Activated CD4-positive, alpha-beta T cell treated with anti-CD3 and anti-CD28 coated beads, Interleukin-2, amount 10 ng/mL, durations not matched to agents 7 days and 5 days (primary cell): ENCODE measurements at places on chromosomes 7 and 10.

DNA sequence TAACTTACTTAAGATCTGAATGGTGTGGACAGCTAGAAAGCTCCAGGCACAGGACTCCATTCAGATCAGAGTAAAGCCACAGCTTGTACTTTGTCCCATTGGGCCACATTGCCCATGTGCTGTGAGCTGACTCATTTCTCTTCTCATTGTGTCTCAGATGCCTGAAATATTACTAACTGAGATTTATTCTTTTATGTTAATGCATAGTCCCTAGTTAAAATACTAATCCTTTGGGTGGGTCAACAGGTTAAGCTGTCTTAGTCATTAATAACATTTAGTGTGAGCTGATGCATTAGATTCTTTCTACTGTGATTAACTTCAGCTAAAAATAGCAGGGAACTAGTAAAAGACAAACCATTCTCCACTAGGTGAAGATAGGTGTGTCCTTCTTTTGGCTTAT, 104.7 kb upstream of the ARMC3 start:
- DNase-seq, result no peak

DNA sequence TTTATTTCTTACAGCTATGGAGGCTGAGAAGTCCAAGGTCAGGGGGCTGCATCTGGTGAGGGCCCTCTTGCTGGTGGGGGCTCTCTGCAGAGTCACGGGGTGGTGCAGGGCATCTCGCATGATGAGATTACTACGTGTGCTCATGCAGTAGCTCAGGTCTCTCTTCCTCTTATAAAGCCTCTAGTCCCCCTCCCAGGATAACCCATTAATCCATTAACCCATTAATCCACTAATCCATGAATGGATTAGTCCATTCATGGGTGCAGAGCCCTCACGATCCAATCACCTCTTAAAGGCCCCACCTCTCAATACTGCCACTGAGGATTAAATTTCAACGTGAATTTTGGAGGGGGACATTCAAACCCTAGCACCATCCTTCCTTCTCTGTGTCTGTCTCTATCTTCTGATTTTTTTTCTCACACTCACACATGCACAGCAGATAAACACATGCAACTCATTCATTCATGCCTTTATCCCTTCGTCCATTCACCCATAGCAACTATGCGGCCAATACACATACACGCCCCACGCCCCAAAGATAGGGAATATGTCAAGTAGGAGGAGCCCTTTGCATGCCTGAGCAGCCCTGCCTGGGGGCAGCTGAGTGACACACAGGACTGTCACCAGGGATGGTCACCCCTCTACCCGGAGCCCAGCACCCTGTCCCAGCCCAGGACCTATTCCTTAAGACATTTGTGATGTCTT, 86.5 kb downstream of the C10orf105 start:
- DNase-seq, result no peak

DNA sequence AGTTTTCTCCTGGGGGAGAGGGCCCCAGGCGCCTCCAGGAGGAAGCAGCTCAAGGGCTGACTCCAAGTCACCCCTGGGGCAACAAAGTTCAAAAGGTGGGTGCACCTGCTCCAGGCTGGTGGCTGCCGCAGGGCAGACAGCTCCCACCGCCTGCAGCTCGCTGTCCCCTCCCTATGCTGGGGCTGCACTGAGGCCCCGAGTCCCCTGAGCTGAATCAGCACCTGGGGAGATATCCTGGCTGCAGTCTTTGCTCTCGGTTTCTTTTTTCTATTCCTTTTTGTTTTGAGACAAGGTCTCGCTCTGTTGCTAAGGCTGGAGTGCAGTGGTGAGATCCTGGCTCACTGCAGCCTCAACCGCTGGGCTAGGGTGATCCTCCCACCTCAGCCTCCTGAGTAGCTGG, 183.4 kb downstream of the DNAJB6 start:
- no peak for DNase-seq

DNA sequence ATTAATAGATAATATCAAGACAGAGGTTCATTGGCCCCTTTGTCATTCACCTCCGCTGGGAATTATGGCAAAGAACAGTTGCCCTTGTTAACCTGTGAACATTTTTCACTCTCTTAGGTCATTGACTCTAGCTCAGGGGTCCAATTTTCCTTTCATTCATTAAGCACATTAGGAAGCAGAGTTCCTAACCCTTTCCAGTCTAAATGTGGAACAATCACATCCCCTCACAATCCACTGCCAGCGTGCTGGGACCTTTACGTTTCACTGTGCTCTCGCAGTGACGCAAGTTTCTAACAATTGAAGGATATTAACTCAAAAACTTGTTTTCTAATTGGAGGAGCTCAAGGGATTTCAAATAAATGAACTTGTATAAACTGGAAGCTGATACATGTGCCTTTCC, 79.3 kb upstream of the MEOX2 start:
- no peak for DNase-seq

DNA sequence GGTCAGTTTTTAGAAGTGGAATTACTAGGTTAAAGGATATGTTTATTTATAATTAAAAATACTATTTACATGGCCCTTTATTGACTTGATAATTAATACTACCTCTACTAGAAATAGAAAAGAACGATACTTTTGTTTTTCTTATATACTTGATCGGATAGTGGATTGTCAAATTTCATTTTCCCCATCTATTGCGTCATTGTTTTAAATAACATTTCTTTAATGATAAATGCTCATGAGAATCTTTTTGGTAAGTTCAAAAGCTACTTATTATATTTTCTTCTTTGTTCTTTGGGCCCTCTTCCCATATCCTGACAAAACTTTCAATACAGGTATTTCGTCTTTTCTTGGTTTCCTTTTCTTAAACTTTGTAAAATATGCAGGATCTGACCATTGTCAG, 392.4 kb downstream of the PHF14 start:
- DNase-seq, result no peak

DNA sequence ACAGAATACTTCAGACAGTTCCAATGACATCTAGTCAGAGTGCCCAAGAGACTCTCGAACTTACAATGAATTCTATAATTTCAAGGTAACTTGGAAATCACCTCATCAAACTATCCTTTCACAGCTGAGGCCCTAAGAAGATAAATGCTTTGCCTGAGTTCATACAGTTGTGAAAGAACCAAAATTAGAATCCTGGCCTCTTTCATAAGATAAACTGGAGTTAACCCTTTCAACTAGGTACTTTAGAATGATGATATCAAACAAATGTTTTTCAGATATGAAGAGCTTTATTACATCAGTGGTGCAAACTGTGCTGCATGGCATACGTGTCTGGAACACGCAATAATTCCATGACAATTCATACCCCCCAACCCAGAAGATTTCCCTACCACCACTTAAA, 17.9 kb downstream of the DOCK4 start:
- DNase-seq, result no peak

DNA sequence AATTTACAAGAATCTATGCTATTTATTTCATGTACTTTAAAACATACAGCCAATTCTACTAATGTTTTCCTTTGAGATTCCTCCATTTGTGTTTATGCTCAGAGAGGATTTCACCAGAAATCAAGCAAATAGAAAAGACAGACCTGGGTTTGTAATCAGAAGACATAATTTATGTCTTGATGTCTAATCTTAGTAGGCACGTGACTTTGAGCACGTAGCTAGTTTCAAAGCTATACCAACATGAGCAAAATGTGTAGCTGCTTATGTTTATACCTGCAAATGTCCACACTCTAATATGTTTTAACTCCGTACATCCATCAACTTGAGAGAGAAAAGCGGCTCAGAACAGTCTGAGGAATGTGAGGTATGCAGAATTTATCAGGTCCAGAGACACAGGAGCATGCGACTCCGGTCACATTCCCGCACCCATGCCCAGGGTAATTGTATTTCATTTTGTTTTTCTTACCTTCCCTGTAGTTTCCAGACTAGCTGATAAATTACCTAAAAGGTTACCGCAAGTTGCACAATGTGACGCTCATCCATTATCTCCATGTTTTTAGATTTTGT, 40.0 kb downstream of the SVOPL start:
- no peak for DNase-seq

- DNase-seq, result no peak
These were observed 53.8 kb upstream of the TCF7L2 start for GRCh38 chr10:112896273-112896672.

- DNase-seq, result no peak
These were observed 40.6 kb downstream of the ZNF438 start for GRCh38 chr10:30990971-30991646.

DNA sequence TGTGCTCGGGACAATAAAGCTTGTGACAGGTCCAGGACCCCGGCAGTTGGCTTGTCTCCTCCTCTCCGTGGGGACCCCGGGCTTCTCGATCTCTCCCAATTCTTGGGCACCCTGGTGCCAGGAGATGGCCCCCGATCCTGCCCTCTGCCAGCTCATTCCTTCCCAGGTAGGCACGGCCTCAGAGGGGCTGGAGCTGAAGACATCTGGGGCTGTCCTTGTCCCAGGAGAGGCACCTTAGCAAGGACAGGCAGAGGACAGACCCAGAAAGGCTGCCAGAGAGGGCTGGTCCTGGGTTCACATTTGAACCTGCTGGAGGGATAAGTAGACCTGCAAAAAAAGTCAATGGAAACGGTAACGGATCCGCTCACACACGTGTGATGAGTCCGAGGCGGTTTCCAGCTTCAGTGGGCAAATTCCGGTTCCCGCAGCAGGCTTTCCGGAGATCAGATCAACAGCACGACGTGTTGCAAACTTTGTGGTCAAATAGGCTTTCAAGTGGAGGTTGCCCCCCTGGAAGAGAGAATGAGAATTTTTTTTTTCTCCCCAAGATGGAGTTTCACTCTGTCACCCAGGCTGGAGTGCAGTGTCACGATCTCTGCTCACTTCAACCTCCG, 47.7 kb upstream of the GTF2IRD1 start:
- no peak for DNase-seq

- no peak for DNase-seq
These were observed 112.8 kb downstream of the BAMBI start for GRCh38 chr10:28790146-28790545.

GRCh38 chr7:139588632-139589031, 65.1 kb downstream of the CLEC2L start:
- no peak for DNase-seq

DNA sequence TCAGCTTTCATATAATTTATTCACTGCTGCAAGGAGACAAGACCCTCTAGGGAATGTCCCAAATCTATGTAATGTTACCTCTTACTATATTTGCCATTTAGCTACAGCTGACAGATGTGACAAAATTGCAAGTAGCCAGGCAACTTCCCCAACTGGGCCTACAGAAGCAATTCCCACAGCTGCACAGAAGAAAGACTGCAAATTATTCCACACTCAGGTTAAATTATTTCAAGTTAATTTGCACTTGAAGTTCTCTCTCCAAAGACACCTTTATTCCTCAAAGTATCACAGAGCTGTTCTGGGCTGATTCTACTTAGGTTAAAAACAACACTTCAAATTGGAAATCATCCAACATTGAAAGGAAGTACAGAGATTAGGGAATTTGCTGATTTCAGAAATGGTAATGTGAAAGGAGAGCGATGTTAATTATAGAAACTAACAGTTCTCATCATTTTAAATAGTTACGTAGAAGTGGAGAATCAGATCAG, 133.6 kb downstream of the THSD7A start:
- no peak for DNase-seq

DNA sequence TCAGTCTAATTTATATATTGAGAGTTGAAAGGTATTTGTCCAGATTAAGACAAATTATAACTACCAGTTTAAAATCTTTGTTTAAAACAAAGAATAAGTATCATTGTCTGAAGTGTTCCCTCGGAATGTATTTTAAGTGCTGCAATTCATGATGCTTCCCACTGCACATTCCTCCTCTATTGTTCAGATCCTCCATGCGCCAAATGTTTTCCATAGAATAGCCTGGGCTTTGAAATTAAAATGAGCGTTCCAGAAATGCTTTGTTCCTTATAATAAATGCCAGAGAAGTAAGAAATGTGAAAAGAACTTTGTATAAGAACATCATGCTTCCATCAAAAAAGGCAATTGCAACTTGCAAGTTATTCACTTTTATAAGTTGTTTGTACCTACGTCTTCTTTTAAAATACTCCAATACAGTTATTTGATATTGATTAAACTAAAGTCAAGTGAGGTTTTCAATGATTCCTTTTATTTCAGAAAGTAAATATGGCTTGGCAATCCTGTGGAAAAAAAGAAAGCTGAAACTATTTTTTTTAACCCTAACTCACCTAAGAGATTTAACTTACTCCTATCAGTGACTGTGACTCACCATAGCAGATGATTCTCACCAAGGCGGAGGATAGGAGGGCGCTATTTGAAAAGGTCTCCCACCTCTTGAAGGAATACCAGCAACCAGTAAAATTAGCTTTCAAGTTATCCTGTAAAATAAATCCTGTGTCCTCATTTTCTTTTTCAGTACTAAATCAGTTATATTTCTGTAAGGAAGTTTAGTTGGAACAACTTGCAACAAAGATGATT, 85.8 kb downstream of the CTNNA3 start:
- DNase-seq, result no peak

GRCh38 chr10:126993208-126993607, 88.0 kb downstream of the DOCK1 start:
- DNase-seq, result no peak

GRCh38 chr7:156781972-156782371, 111.0 kb downstream of the LMBR1 start:
- no peak for DNase-seq

DNA sequence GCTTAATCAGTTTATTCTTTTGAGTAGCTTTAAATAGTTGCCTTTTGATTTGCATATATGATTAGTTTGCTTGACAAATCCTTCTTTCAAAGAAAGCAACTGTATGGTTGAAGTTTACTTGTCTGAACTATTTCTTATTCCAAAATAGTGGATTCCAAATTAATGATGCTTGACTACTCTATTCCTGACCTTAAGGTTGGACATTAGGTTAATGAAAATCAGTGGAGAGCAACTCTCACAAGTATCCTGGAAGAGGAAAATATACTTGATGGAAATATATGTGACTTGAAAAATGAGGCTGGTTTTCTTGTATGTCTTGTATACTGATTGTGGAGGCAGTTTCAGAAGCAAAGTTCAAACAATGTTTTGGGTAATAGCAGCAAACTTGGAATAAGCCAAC, 369.2 kb upstream of the PODXL start:
- DNase-seq, result no peak

- DNase-seq, result no peak
These were observed 85.4 kb downstream of the ARID5B start for GRCh38 chr10:61986788-61987492.

GRCh38 chr7:135536150-135536549, 21.6 kb upstream of the NUP205 start:
- no peak for DNase-seq

DNA sequence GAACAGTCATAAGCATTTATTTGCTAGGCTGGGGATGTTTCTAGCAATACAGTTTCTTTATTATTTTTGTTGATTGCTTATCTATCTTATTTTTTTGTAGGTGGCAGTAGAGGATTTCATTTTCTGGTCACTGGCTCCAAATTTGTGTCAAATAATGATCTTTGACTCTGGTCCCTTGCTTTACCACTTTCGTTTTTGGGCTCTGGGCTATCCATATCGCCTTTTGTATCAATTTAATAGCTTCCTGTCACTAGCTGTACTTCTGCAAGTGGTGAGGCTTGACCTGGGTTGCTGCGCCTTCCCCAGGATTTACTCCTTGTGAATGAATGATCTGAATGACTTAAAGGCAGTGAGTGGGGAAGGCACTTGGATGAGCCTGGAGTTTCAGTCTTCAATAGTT, 48.4 kb downstream of the MDFIC start:
- no peak for DNase-seq

GRCh38 chr7:47576031-47576865, 5.7 kb downstream of the TNS3 start:
- DNase-seq, result no peak

- no peak for DNase-seq
These were observed 14.6 kb downstream of the ZNF3 start for GRCh38 chr7:100066953-100067352.
